T-helper 1 cell (primary cell): ENCODE measurements at places on chromosomes 6 and 20.

DNA sequence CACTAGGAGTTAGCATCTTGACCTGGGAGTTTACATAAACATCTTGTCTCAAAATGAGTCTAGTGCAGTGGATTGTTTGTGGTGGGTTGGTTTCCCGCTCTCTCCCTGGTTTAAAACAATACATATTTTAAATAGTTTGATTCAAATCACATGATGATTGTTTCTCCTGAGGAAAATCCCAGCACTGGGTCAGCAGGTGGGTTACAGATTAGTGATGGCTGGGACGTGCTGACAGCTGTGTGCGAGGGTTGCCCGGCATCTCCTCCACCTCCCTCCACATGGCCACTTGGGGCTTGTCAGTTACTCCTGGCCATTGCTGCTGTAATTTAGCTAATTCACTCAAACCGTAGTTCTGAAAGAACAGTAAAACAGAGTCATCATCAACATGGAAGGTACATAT, 306.4 kb upstream of the CITED2 start:
- DNase-seq, result no peak

GRCh38 chr20:60022849-60023248, 64.6 kb downstream of the CDH26 start:
- DNase-seq, result no peak

DNA sequence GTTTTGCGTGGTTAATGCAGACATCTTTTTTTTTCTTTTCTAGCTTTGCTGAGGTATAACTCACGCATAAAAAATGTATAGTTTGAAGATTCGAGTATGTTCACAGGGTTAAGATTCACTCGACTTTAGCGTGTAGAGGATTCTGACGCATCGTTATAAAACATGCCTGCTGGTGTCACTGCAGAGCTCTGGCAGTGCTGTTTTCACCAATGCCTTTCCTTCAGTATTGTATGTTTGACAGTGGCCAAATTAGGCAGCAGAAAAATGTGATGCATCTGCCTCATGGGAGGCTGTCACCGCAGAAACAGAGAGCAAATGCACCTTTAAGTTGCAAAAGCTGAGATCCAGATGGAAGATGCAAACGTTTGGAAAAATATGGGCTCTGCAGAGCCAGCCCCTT, 18.0 kb upstream of the SIRPB2 start:
- DNase-seq, result peak; percentile 7

DNA sequence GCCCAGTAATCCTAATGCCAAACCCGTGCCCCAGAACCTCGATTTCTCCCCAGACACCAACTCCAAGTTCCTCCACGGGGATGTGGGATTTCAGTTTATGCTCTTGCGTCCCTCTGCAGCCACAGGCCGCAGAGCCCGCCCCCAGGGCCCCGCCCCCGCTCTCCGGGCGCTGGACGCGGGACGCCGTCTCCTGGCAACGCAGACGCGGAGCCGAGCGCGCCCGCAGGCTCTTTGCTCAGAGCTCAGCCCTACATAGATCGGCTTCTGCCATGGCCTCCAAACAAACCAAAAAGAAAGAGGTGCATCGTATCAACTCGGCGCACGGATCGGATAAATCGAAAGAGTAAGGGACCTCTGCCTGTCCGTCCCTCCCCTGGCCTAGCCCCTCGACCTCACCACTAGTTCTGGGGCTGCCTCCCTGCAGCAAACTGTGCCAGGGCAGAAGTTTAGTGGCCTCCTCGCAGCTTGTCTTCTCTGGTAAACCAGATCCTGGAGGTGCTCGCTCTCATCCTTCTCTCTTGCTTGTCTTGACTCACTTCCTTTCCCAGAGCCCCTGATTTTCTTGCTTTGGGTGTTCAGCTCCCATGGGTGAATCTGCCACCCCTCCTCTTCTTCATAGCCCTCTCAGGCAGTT, at the start of gene ADGB:
TSS of gene ADGB (plus strand) at position 201 of the 634 bp plus-strand sequence. CDS start at position 270, 69 bp downstream.
- DNase-seq, result no peak

- no peak for DNase-seq
Observed at GRCh38 chr6:112253498-112253840, 898 bp downstream of the LAMA4 start.

- no peak for DNase-seq
Observed at GRCh38 chr6:130517444-130517931, 151.7 kb downstream of the TMEM200A start.

DNA sequence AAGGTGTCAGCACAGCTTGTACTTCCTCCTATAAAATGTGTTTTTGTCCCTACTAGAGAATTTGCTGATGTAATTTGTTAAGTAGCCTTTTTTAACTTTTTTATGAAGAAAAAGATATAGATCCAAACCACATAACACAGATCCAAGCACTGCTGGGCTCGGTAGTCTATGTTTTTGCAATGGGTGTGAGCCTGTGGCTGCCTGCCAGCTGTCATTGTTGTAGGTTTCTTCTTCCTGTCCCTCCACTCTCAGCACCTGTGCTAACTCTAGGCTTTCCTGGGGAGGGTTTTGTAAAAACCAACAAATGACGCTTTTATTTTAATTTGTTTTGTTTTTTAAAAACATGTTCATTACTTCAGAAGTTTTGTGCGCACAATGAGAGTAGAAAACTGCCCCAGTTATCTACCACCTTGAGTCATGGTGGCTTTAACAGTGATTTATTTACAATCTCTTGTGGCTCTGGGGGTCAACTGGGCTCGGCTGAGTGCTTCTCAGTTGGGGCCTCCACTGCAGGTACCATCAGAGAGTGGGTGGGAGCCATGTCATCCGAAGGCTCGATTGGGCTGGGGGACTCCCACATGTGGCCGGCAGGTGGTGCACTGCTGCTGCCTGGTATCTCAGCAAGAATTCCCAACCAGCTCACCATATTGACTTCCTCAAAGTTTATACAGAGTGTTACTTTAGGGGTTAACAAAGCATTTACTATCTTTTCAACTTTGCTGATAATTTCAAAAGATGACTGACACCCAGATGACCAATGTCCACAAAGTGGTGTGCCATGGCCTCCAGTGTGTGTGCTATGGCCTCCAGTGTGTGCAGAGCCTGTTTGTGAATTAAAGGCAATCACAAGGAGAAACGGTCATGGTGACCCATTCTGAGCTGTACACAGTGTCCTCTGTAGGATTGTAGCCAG, 3.0 kb upstream of the CCR6 start:
- DNase-seq, result no peak

- no peak for DNase-seq
Observed at GRCh38 chr6:24997231-24997630, 61.5 kb upstream of the RIPOR2 start.

GRCh38 chr20:1555952-1556351, 1.6 kb downstream of the SIRPD start:
- no peak for DNase-seq

GRCh38 chr20:21087862-21088540, 18.2 kb downstream of the LINC00237 start:
- no peak for DNase-seq
